ENCODE measurements at places on chromosomes 2 and 18.

- no peak overlapping the region for H3K27ac ChIP-seq
- no peaks in the 10 kb centered on the region for H3K27me3 ChIP-seq
- no peak overlapping the region for H3K4me3 ChIP-seq
- DNase-seq: no peak
- H3K36me3 ChIP-seq: no peaks in the 10 kb centered on the region
Observed at GRCh38 chr2:217632043-217632442, 370.8 kb downstream of the TNS1 start.

GRCh38 chr2:84299211-84299775, 159.8 kb downstream of the SUCLG1 start:
- H3K27me3 ChIP-seq: no peaks in the 10 kb centered on the region
- H3K36me3 ChIP-seq: no peaks in the 10 kb centered on the region
- H3K4me1 ChIP-seq: peaks cover 28% of the 10 kb centered on the region
- no peak overlapping the region for H3K27ac ChIP-seq
- DNase-seq: no peak

DNA sequence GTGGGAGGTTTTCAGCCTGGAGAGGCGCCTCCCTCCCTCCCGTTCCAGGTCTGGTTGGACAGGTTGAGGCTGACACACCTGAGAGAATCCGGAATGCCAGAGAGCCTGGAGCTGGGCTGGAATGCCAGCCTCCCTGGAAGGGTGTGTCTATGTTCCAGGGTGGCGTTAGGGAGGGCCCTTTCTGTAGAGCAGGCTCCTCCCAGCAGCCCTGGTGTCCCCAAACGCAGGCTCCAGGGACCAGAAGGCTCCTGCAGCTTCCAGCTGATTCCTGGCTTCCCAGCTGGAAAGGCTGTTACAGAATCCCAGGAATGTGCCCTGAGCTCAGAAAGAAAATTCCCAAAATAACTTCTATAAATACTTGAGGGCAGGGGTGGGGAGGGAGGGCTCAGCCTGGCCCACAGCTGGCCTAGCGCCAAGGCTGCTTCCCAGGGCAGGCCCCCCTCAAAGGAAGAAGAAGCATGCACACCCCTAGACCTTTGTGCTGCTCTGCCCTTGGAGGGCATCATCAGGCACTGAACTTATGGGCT, 85.4 kb downstream of the STPG4 start:
- peak; percentile 79 for DNase-seq
- H3K36me3 ChIP-seq: no peaks in the 10 kb centered on the region
- H3K27me3 ChIP-seq: no peaks in the 10 kb centered on the region
- no peak overlapping the region for H3K27ac ChIP-seq

- H3K27ac ChIP-seq: no peak overlapping the region
- H3K4me3 ChIP-seq: no peak overlapping the region
- DNase-seq: no peak
- H3K4me1 ChIP-seq: peaks cover 15% of the 10 kb centered on the region
Observed at GRCh38 chr2:234939576-234939975, 12.2 kb upstream of the SH3BP4 start.

GRCh38 chr2:190462181-190462580, 54.0 kb downstream of the MFSD6 start:
- H3K27ac ChIP-seq: no peak overlapping the region
- no peaks in the 10 kb centered on the region for H3K27me3 ChIP-seq
- peaks cover 8% of the 10 kb centered on the region for H3K4me1 ChIP-seq
